CD4-positive, alpha-beta T cell treated with Interleukin-21 for 1 hour (primary cell): ENCODE measurements at places on chromosomes 4 and X.
A peak's percentile ranks its signal among the peaks of the same experiment; 100 is the strongest.

GRCh38 chr4:105166066-105166465 is 19.4 kb downstream of the TET2 start:
- DNase-seq, result no peak

DNA sequence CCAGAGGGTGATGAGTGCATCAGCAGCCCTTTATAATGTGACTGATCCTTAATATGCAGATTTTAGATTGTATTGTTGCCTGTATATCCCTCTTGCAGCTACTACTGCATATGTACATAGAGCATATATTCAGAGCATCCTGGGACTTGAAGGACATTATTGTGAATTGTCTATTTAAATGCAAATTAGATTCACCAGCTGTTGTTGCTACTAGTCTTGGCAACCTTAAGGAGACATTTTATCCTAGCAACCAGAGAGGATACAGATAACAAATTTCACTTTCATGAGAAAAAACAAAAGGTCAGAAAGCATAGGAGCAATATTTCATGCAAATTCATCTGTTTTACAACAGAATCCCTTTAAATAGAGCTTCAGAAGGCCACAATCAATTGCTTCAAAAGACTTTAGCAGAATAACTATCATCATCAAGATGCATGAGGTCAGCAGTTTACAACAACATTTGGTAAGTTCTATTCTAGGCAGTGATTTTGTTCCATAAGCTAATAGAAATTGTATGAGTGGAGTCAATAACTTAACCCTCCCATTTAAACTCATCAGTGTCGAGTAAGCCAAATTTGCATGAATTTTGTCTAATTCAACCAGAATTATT is 148.6 kb downstream of the GC start:
- DNase-seq, result no peak

DNA sequence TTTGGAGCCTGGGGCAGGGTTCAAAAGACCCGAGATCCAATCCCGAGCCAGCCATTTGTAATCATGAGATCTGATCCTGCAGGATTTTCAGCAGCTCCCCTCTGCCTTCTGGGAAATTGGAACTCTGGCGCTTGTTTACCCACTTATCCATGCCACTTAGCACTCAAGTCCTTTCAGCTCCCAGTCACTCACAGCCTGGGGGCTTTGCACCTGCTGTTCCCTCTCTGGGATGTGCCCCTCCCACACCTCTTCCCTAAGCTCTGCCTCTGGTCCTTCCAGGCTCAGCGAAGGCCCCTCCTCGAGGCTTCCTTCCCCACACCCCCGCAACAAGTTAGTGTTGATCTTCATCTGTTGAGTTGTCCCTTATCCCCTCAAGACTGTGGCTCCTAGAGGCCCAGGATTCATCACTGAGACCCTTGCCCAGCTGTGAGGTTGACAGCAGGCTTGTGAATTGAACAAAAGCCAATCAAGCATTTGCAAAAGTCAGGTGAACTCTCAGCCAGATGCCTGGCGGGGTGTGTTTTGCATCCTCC is 99.1 kb upstream of the AFAP1 start:
- DNase-seq, result no peak

DNA sequence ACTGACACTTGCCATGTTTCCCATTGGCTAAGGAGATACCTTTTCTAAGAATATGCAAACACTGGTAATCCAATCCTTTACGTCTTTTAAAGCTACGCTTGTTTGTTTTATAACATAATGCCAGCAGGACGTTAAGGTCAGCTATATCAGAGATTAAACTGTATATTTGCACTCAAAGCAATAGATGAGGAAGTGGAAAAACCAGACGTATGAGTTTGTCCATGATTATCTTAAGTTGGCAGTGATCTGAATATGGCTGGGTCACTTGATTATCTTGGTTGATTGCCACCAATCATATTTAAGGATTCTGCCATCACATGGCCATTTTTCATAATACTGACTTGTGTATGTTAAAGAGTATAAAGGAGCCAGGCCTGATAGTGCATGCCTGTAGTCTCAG is 19.4 kb downstream of the TMSB4X start:
- DNase-seq, result no peak

GRCh38 chr4:99361268-99361898 is 8.8 kb upstream of the ADH1C start:
- DNase-seq, result no peak

DNA sequence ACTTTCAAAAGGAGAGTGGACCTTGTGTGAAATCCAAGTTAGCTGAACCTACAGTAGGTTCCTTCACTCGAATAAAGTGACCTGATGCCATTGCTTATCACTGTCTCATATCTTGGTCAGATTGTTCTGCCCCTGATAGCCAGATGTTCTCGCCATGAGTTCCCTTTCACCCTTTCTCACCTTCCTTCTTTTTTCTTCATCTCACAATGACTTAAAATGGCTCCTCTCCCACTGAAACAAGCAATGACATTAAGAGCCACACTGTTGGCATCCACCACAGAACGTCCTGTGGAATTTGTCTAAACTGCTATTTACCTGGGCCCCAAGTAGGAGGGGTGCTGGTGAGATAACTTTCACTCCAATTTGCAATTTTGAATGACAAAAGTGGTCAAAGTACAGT is 227.6 kb upstream of the PPP1R2C start:
- DNase-seq, result no peak

- DNase-seq, result no peak
These were observed 150.8 kb downstream of the PTTG2 start for GRCh38 chr4:38111024-38111423.

DNA sequence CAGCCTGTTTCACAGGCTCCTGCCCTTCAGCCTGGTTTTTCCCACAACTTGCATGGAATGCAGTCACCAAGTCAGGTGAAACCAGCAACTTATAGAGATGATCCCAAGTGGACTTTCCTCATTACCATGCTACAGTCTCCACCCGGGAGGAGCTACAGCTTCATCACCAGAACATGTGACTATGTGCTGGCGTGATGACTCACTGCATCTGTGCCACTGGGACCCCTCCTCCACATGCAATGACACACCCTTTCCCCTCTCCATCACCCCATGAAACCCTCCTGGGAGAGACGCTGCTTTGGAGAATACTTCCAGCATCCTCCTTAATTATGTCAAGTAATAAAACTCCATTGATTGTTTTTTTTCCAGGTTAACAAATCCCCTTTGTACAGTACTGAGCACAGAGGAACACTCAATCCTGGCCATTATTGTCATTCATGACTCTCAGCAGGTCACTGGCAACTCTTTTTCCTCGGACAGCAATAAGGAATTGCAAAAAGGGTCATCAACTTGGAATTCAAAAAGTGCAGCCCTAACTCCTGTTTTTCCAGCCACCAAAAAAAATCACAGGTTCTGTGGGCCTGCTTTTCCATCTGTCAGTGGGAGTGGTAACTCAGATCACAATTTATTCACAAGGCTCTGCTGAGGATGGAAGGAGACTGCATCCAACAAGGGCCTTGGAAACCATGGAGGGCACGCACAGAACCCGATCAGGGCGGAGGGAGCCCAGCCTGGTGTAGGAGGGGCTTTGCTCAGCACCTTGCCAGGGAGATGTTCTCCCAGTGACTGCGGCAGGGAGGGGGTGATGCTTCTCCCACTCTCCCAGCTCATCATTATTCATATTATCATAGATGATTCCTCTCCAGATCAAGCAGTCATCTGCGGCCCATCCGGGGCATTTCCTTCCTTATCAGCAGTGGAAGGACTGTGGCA is 17.4 kb downstream of the QDPR start:
- DNase-seq, result no peak

GRCh38 chr4:106647451-106647850 is 278.9 kb upstream of the GIMD1 start:
- no peak for DNase-seq

GRCh38 chr4:76058888-76059426 is 15.6 kb upstream of the ART3 start:
- no peak for DNase-seq

- DNase-seq, result no peak
These were observed 964 bp upstream of the GPR82 start for GRCh38 chrX:41722816-41723618.

GRCh38 chrX:47129157-47129898 is 15.2 kb downstream of the NDUFB11 start:
- peak; percentile 95 for DNase-seq

DNA sequence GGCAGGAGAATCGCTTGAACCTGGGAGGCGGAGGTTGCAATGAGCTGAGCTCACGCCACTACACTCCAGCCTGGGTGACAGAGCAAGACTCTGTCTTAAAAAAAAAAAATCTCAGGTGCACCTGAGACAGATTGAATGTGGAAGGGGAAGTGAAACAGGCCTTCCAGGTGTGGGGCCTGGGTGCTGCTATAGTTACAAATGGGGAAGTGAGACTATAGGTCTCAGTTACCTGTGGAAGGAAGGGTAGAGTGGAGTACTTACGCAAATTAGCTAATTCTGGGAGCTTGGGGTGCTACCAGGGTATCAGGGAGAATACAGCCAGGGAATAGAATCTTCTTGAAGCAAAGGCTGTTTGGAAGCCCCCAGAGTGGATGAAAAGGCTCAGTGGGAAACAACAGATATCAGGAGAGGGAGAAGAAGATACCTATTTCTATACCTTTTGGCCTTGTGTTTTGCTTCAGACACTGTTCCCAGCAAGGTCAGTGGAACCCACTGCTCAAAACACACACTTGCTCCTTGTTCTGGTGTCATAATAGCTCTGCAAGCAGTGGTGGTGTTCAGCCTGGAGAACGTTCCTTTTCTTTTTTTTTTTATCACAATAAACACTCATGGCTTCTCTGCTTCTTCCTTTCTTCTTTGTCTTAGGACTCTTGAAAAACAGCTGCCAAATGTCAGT is 7.0 kb downstream of the CD38 start:
- no peak for DNase-seq
